Stimulated activated CD4-positive, alpha-beta T cell treated with anti-CD3 and anti-CD28 coated beads, Interleukin-1b, Interleukin-23, amount 100 ng/mL, for 1 hour (primary cell): ENCODE measurements at places on chromosomes 4 and X.

DNA sequence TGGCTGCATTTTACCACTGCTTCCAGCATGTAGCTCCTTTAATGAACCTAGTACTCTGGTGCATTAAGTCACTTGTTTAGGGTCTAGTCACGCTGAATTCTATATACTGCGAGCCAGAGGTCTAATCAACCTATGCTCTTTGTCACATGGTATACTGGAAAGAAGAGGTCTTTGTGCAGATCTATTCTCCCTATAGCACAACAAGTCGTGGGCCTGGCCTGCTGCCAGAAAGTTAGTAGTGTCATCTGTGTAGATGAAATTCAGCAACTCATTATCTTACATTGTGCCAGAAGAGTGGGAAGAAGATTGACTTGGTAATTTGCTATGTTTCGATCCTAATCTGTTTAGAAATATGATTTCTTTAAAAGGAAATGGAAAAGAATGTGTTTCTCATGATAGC, 80.8 kb downstream of the AWAT2 start:
- no peak for DNase-seq

DNA sequence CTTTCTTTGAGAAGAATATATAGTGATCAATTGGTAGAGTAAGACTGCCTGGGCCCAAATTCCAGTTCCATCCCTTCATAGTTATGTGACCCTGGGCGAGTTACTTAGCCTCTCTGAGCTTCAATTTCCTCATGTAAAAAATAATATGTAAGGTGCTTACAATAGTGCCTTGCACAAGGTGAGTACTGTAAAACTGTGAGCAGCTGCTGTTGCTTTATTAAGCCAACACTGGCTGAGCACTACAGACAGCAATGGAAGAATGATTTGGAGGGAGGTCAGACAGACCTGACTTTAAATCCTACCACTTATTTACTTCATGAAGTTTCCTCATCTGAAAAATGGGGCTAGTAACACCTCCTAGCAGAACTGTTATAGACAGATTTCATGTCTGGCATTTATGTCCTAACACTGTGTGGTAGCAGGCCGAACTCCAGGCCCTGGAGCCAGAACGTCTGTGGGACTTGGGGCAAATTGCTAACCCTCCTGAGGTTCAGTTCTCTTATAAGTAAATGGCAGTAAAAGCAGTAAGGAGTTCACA, 53.8 kb downstream of the RNF150 start:
- DNase-seq: no peak

DNA sequence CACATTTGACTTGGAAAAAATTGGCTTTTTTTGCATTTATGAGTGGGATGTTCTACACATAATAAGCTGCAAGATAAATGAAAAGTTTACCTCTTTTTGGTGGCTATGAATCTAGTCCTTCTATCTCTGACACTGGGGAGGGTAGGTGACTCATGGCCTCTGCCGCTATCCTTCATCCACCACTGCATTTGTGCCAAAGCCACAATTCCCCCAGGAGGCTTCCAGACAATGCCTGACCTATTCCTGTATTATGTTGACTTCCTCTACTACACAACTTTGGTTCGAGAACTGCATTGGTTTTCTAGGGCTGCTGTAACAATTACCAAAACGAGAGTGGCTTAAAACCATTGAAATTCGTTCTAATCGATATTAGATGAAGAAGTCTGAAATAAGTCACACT, 245.6 kb downstream of the TRAM1L1 start:
- DNase-seq: no peak

DNA sequence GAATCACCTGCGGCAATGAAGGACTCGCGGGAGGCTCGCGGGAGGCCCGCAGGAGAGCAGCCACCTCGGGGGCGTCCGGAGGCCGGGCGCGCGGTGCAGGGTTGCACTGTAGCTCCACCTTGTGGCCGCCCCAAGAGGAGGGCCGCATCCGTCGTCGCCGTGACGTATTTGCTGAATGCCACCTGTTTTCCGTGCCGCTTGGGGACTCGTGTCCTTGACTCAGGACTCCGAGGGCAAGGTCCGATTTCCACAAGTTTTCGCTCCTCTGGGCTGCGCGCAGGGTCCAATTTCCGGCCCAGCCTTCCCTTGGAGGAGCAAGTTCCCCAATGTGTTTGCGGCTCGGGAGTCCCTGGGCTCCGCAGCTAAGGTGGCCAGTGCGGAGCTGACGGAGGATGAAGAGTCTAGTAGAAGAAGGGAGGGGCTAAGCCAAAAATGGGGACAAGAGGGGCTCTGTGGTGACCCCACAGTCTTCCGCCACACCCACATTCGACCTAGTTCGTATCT, 10.7 kb upstream of the DLG3 start:
- peak; percentile 40 for DNase-seq

- no peak for DNase-seq
These were observed 19.6 kb downstream of the RCHY1 start for GRCh38 chr4:75494563-75494962.

- no peak for DNase-seq
These were observed 12.4 kb downstream of the UBE2K start for GRCh38 chr4:39710098-39710896.

DNA sequence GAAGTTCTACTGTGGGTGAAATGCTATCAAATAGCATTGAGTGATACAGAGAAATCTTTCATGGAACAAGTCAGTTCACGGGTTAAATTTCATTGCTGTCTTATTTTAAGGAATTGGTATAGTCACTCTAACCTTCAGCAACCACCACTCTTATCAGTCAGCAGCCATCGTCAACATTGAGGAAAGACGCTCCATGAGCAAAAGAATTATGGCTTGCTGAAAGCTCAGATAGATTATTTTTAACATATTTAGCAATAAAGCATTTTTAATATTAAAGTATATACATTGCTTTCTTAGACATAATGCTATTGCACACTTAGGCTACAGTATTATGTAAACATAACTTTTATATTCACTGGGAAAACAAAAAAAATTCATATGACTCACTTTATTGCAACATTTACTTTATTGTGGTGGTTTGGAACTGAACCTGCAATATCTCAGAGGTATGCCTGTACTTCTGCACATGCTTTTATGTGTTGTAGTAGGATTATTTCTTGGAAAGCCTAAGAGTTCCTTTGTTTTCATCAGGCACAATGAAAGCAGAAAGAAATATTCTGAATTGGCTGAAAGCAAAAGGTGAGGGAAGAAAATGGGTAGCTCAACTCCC, 586.7 kb downstream of the GBA3 start:
- DNase-seq: no peak

DNA sequence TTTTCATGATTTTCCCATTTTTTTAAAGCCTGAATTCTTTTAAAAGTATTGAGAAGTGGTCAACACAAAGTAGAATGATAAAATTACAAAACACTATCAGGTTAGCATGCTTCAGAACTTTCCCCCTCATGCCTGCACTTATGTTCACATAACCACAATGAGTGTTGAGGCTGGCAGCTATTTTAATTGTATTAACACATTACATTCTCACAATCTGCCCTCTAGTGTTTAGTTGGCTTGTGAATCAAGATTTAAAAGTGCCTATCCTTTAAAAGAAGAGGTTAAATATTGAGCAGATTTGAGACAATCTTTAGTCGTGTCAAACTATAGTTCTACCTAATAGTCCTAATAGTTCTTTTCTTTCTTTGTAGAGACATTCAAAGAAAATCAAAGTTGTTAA, 93.6 kb upstream of the NAP1L5 start:
- DNase-seq: no peak

DNA sequence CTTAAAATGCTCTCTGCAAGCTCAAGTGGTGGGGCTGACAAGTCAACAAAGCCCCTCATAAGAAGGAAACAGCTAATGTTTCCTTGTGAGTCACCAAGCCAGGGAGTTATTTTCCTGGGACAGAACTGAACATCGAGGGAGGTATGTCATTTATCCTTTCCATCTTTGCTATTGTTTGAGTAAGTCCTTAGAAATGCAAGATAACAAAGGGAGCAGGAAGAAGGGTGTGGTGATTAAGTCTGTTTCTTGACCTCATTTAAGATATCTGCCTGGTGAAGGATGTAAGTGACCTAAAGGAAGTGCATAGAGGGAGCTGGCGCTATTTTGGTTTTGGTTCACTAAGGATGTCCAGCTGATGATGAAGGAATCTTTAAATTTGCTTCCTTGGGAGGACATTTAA, 39.9 kb downstream of the ATG4A start:
- no peak for DNase-seq

DNA sequence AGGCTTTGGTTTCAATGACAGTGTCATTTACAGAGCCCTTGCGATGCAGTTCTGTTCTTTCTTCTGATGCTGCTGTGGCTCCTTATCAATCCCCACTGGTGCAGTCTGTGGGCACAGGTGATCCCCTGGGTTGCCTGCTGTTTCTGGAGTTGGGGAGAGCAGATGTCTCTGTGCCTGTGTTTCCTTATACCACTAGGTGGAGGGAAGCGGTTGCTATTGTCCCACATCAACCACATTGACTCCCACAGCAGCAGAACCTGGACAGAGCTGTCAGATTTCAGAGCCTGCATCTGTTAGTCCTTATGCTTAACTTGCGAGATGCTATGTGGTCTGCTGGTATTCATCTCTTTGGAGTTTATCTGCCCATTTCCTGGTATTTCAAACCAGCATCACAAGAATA, 57.7 kb downstream of the NEIL3 start:
- no peak for DNase-seq

GRCh38 chrX:19886883-19887531, 393 bp downstream of the SH3KBP1 start:
- no peak for DNase-seq

DNA sequence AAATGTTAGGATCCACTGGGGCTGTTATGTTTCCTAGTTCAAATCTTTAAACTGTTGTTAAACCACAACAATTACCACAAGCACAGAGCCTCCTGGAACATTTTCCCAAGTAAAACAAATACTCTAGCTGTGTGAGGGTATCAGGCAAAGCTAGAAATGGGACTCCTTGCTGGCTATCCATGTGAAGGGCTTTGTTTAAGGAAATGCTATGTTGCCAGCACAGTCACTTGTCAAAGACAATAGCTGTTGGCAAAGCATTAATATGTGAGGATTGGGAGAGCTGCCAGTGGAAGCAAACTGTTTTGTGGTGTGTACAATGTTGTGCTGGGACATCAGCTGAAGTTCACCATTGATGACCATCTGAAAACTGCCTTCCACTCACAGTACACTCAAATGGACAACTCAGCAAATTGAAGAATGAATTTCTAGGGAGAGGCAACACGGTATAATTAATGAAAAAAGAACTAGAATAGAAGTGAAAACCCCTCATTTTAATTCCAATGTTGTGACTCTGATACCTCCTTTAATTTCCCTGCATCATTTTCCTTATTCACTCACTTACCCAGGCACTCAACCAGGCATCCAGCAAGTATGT, 100.8 kb downstream of the ANXA3 start:
- DNase-seq: no peak

DNA sequence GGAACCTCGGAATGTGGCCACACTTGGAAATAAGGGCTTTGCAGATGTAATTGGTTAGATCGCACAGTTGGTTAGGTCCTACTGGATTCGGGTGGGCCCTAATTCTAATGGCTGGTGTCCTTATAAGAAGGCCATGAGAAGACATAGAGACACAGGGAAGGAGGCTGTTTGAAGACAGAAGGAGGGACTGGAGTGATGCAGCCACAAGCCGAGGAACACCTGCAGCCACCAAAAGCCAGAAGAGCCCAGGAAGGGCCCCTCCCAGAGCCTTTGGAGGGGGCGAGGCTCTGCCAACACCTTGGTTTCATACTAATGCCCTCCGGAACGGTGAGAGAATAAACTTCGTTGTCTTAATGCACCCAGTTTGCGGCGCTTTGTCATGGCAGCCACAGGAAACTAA, 47.0 kb downstream of the EVC start:
- DNase-seq: no peak

GRCh38 chr4:92387459-92388069, 83.8 kb downstream of the GRID2 start:
- DNase-seq: no peak

- DNase-seq: no peak
These were observed 99.3 kb downstream of the ANXA5 start for GRCh38 chr4:121597346-121597934.

GRCh38 chr4:83110970-83111750, 3.4 kb downstream of the PLAC8 start:
- DNase-seq: no peak

DNA sequence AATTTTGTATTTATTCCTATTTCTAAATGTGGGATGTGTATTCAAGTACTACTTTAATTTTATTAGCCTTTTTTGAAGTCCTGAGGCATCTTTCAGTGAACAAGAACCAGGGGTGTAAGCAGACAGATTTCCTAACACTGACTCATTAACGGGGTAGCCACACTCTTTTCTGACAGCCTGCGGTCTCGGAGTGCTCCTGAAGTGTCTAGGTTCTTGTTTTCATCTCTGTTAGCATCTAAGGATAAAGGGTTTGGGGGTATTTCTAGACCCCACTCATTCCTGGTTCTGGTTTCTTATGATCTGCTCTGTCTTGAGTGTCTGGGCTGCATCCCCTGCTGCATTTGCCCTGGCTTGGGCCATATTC, 71.9 kb downstream of the GC start:
- DNase-seq: no peak

- no peak for DNase-seq
These were observed 853.2 kb upstream of the INTU start for GRCh38 chr4:126779436-126780166.

DNA sequence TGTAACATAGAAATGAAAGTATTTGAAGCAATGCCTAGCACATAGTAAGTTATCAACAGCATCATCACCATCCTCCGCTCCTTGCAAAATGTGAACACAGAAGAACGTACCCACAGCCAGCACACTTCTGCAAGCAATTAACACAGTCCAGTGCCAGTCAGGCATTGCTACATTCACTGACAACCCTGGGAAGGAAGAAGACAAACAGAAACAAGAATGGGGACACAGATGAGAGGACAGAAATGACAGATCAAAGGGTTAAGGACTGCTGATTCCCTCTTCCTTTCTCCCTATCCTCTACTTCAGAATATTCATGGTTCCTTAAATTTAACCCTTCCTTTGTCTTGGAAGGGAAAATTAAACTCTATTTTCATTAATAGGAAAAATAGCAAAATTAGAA, 53.1 kb downstream of the CHM start:
- no peak for DNase-seq

DNA sequence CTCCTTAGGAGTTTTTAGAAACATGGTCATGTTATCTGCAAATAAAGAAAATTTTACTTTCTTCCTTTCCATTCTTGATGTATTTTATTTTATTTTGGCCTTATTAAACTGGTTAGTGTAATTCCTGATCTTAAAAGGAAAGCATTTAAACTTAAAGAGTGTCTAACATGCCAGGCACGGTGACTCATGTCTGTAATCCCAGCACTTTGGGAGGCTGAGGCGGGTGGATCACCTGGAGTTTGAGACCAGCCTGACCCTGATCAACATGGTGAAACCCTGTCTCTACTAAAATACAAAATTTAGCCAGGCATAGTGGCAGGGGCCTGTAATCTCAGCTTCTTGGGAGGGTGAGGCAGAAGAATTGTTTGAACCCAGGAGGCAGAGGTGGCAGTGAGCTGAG, 281.3 kb downstream of the PTTG2 start:
- no peak for DNase-seq
